ENCODE measurements at places on chromosomes 13 and 19.

DNA sequence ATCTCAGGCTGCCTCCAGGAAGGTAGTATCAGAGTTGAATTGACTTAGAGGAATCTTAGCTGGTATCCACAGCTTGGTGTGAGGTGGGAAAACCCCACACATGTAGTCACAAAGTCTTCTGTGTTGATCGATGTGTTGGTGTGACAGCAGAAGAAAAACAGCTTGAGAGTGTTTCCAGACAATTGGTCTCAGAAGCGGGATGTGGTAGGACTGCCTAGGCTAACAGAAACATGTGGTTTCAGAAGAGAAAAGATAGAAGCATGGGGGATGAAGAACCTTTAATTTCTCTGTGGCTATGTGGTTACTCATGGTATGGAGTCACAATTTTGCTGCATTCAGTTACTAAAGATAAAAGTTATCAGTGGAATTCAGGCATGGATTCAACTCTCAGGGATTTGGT lies 134.7 kb upstream of the SLITRK5 start:
- no peak for DNase-seq

DNA sequence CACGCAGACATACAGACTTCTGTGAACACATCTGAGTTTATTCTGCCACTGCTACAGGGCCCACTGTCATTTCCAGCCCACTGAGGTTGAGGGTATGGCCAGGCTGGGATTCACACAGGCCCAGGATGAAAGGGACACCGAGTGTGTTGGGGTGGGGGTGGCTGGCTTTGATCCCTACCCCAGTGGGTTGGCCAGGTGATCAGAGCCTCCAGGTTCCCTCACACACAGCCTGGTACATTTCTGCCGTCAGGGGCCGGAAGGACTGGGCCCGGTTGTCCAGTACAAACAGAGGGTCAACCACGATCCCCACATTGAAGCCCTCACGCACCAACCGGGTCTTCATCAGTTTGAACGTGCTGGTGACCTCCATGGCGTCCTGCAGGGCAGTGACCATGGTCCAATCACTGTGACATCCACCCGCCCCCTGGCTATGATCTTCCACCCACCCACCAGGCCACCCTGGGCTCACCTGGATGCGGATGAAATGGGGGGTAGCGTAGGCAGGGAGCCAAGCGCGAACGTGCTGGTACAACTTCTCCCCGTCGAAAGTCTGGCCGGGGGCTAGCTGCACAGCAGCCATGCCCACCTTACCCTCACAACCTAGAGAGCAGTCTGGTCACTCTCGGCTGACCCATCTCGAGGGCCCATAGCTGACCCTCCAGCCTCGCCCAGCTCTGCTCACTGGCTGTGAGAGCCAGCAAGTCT lies 13.3 kb downstream of the SLC27A5 start:
- DNase-seq = no peak

DNA sequence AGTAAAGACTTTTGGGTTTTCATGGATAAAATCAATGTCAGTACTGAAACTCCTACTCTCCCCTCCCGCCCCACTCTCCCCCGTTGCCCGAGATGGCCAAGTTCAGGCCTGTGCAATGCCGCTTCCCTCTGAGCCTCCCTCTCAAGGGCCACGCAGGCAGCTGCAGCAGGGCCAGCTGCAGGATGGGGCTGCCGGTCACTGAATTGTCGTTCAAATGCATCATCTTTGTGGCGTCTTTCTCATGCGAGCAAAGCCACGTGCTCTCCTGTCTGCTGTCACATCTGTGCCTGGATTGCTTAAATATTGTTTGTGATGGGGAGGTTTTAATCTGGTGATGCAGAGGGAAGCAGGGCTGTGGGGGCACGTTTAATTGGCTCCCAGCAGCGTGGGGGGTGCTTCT lies 26.6 kb downstream of the SHISA2 start:
- no peak for DNase-seq

- no peak for DNase-seq
These were observed 179.8 kb downstream of the COG6 start for GRCh38 chr13:39835253-39835652.

DNA sequence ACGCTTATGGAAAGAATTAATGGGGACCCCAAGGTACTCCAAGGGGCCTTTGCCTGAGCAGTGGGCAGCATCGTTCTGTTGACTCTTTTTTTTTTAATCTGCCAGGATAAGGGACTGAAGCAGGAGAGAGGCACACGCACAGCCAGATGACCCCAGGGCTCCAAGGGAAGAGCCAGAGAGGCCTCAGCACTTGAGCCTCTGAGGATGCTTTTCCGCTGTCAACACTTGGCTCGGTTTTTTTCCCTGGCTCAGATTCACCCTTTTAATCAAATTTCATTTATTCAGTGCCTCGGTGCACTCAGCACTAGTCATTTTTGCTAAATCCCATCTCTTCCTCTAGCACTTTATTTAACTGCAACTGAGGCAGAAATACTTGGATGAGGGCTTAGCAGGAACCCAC lies 226.3 kb downstream of the FGF9 start:
- no peak for DNase-seq

GRCh38 chr19:48812094-48812929 lies 1.5 kb upstream of the BCAT2 start:
- peak; percentile 79 for DNase-seq

Data from breast epithelium (tissue), 4 donors.